ENCODE measurements at places on chromosomes 5 and 9.
A peak's percentile ranks its signal among the peaks of the same experiment; 100 is the strongest.

- no peak for DNase-seq
Observed at GRCh38 chr5:76446776-76447175, 43.7 kb downstream of the IQGAP2 start.

- no peak for DNase-seq
Observed at GRCh38 chr5:180472269-180472668, 21.9 kb upstream of the CNOT6 start.

- DNase-seq = no peak
Observed at GRCh38 chr9:113238859-113239232, 17.5 kb downstream of the SLC31A1 start.

DNA sequence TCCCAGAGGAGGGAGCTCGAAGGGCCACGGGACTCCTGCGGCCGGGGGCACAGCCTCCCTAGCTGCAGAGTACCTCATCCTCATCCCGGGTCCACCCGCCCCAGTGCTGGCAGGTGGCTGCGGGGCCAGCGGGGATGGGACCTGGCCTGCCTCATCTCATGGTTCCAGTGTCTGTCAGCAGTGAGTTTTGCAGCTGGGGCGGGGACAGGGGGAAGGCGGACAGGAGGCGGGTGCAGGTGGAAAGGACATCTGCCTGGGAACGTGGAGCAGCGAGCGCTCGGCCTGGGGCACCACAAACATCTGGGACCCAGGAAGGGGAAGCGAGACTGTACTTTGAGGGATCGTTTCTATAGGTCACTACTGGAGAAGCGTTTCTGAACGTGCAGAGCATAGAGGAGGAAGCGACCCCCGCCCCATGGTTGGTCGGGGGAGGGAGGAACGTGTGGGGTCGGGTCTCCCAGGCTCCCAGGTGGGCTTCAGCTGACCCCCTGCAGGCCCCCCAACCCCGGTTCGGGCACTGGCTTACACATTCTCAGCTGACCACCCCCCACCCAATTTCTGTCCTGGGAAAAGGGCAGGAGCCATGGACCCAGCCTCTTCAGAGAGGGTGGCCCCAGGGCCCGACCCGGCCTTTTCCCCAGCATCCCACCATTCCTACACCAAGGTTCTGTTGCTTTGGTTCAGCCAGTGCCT is 56.5 kb upstream of the NOTCH1 start:
- DNase-seq = no peak

DNA sequence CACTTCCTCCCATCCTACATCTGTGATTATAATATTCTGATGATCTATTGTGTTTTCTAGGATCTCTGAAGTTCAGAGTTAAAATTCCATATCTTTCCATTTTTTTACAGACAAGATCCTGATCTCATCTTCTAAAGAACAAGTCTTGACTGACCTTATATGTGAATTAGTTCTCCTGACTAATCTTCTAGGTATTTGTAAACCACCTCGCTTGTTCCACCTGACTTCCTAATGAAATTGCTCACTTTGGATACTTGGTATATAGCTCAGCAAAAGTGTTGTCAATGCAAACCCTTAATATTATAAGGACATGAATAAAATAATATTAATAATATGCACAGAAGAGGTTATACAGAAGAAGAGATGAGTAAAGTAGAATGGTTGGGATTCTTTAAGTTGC is 68.2 kb upstream of the NR4A3 start:
- DNase-seq = peak; percentile 42

- peak; percentile 83 for DNase-seq
Observed at GRCh38 chr5:16456103-16456832, 9.3 kb downstream of the ZNF622 start.

All from ELR (cell line).